ENCODE measurements at places on chromosomes 2 and 18. TPM values are rescaled to one million over a fixed set of nuclear protein-coding genes. Genes with fewer than 3 reads are reported as not detected.

LOXHD1 gene
- total RNA-seq = not detected

SCTR gene
- total RNA-seq = 1.4 TPM

NYAP2 gene
- not detected for total RNA-seq

REG1A gene
- total RNA-seq = not detected
